ENCODE measurements at places on chromosomes 7 and 10. TPM values are rescaled to one million over a fixed set of nuclear protein-coding genes. Genes with fewer than 3 reads are reported as not detected.

ZNHIT1 gene
- total RNA-seq, result 74.0 TPM

RAMP3 gene
- total RNA-seq, result not detected

AGMO gene
- 1.3 TPM for total RNA-seq

MSMB gene
- not detected for total RNA-seq

ELFN1 gene
- total RNA-seq, result 0.49 TPM
